ENCODE measurements at places on chromosomes 5 and 9.

DNA sequence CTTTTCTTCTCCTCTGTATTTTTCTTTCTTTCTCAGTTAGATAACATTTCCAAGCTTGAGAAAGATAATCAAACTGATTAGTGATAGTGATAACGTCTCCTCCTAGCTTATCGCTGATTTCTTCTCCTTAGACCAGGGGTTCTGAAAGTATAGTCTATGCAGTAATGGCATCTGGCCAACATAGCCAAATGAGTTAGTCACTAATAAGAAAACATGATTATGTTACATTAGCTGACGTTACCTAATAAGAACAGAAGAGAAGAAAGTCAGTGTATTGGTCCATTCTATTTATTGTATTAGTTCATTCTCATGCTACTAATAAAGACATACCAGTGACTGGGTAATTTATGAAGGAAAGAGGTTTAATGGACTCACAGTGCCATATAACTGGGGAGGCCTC lies 111.2 kb downstream of the STRBP start:
- DNase-seq, result no peak

- no peak for DNase-seq
Measured at GRCh38 chr9:75869236-75869635, 21.2 kb upstream of the PCSK5 start.

DNA sequence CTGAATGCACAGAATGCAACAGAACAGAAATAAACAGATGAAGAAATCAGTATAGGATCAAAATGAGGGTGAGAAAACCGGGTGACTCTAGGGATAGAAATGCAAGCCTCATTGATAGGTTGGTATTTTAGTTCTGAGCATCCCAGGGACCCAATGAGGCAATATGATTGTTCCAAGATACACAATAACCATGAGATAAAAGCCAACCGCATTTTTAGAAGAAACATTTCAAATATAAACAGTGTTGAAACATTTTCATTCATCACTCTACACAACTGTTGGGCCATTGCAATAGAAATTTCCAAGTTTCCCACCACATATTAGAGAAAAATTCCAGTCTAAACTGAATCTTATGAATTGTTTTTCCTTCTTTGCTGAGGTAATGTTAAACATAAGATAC lies 452.3 kb upstream of the PTGER4 start:
- DNase-seq, result no peak

GRCh38 chr9:96619491-96620180 lies at the start of gene CDC14B:
Gene CDC14B, minus strand, starts transcription at chr9:96619843. Its CDS starts 465 bp downstream, at chr9:96619378.
- peak; percentile 86 for DNase-seq

DNA sequence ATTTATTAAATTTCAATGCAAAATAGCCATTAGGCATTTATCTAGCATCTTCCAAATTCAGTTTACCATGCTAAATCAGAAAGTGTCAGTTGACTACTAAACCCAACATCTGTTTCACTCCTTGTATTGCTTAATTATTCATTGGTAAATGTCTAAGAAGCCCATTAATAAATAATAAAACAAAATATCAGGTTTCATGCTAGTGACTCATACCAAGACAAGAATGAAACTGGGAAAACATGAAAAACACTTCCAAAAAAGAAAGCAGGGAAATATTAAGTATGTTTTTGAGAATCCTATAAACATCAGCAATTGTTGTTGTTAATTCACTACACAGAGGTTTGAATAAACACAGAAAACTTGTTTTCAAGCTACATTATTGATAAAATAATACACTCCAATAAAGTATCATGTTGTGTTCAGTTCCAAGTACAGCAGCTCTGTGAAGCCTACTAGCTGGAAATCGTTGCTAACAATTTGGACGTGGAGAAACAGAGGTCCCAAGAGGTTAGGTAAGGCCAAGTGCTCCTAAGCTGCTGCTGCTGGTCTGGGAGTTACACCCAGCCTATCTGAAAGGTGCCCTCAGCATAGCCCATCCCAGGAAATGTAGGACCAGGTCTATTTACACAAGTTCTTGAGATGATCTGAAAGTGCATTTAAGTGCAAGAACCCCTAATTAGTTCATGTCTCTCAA lies 78.8 kb downstream of the GNAQ start:
- peak; percentile 35 for DNase-seq

- DNase-seq, result peak; percentile 96
Measured at GRCh38 chr9:89661956-89662717, 57.3 kb downstream of the GADD45G start.

DNA sequence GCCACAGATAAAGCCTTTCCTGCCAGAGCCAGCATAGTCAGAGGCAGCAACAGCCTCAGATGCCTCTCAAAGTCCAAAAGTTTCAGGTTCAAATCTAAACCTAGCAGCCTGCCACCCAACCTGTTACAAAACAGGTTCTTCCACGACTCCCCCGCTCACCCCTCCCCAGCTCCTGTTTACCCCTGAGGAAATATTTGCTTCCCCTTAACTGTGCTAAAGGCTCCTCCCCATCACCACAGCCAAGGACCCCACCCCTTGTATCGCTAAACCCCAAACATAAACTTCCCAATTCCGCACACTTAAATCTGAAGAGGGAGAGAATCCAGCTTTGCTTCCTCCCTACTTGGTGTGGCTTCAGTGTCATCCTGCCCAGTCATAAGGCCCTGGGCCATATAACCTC lies 15.4 kb upstream of the VDAC1 start:
- DNase-seq, result no peak

GRCh38 chr9:112224401-112225289 lies 49.5 kb upstream of the SUSD1 start:
- no peak for DNase-seq

DNA sequence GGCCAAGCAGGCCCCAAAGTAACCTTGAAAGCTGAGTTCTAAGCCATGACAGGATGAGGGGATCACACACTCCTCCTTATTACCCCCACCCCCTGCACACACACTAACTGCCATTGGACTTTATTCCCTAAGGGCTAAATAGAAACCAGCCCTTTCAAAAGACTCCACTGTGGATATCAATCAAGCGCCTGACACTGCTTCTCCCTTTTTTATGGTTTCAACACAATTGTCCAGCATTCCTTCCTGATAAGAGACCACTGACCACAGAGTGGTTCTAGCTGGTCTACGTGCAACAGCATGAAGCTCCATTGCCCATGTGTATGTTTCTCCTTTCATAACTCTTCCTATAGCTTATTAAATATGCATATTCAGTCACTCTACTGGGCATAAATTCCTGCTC lies 34.7 kb downstream of the PAEP start:
- DNase-seq, result no peak

- DNase-seq, result no peak
Measured at GRCh38 chr5:133792024-133792423, 176.4 kb downstream of the C5orf15 start.

DNA sequence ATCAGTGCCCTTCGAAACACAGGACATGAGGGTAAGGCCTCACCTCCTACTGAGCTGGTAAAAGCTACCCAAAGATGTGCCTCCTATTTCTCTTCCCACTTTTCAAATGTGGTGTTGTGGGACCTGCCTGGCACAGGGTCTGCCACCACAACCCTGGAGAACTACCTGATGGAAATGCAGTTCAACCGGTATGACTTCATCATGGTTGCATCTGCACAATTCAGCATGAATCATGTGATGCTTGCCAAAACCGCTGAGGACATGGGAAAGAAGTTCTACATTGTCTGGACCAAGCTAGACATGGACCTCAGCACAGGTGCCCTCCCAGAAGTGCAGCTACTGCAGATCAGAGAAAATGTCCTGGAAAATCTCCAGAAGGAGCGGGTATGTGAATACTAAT lies 1.9 kb downstream of the IRGM start:
- no peak for DNase-seq

- DNase-seq, result no peak
Measured at GRCh38 chr5:138603249-138603920, 28.2 kb upstream of the HSPA9 start.

DNA sequence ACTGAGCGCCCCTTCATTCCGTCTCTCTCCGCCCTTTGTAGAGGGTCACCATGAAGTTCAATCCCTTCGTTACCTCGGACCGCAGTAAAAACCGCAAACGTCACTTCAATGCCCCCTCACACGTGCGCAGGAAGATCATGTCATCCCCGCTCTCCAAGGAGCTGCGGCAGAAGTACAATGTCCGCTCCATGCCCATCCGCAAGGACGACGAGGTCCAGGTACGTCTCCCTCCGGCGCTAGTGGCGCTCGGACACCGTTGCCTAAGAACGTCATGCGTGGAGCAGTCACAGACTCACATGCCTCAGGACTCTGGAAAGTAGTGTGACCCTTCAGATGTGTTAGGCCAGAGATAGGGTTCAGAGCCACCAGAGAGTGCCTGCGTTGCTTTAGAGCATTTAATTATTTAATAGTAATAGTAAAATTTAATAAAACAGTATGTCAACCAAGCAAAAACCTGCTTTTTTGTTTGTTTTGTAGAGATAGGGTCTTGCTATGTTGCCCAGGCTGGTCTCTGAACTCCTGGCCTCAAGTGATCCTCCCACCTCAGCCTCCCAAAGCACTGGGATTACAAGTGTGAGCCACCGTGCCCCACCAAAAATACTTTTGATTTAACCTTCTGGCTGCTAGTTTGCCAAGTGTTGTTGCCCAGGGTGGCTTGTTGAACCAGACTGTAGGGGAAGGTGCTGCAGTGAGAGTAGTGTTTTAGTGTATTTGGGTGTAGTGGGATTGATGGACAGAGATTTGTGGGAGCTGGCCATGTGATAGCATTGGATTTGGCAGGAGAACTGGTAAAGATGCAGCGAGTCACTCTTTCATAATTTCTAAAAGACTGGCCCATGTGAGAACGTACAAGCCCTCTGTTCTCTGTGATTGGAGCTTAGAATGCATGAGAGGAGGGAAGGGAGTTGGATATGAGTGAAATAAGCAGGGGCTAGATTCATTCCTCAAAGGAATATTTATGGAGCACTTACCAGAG lies 888 bp downstream of the RPL26L1 start:
- no peak for DNase-seq

GRCh38 chr5:153629027-153629895 lies 138.8 kb downstream of the GRIA1 start:
- no peak for DNase-seq

DNA sequence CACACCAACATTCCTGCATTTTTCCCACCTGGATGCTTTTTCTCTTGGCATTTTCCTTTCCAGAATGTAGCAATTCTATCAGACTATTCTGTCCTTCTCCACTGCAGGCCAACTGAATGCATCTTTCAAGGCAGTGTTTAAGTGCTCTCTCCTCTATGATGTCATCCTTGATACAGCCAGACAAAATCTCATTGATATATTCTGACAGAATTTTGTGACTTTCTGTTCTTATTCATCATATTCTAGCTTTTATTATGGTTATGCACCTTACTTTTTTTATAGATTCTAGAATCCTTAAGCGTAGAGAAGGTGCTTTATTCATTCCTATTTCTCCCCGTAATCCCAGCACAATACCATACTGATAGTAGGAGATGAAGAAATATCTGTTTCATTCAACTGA lies 355.5 kb upstream of the CCNH start:
- DNase-seq, result no peak

- DNase-seq, result no peak
Measured at GRCh38 chr5:42784132-42784531, 27.5 kb downstream of the CCDC152 start.

GRCh38 chr5:157323107-157323706 lies 57.3 kb downstream of the CYFIP2 start:
- no peak for DNase-seq

- no peak for DNase-seq
Measured at GRCh38 chr5:145385276-145385675, 449.9 kb downstream of the PRELID2 start.

DNA sequence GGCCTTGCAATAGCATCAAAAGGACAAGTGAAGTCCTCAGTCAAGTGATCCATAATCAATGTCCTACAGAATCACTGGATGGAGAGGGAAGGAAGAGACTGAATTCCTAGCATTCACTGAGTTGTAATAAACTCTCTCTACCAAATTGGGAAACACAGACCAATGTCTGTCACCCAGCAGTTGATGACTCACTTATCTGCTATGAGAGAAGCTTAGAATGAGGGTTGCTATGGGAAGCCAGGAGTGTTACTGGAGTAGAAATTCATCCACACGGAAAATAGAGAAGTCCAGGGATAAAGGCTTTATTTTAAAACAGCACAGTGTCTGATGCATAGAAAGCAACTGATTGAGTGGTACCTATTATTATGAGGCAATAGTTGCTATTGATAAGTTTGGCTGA lies 407.4 kb downstream of the BRINP1 start:
- no peak for DNase-seq

GRCh38 chr5:53445569-53445968 lies 34.9 kb upstream of the FST start:
- DNase-seq, result no peak

GRCh38 chr5:164663198-164663989 lies 1158.0 kb downstream of the MAT2B start:
- DNase-seq, result no peak

GRCh38 chr9:132451276-132451675 lies 41.3 kb downstream of the CFAP77 start:
- DNase-seq, result no peak

DNA sequence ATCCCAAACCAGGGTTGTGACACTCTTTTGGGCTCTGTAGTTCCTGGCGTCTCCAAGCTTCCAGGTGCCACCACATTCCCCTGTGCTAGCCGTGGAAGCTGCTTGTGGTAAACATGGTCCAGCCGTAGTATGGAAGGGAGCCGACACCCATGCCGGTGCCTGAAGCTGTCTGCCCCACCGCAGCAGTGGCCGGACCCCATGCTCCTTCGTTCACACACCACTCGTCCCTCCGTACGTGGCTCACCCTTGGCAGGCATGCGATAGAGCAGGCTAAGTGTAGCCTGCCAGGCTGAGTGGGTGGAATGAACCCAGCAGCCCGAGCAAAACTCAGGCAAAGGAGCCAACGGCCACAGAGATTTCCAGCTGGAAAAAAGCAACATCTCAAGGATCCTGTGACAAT lies 2030.4 kb downstream of the EFNA5 start:
- no peak for DNase-seq

- DNase-seq, result no peak
Measured at GRCh38 chr5:140982083-140982716, 15.9 kb downstream of the PCDHAC2 start.

All from NCI-H1105 treated with DMSO at 0.1 percent for 48 hours (cell line).